ENCODE measurements at places on chromosomes 2 and 18.
A peak's percentile ranks its signal among the peaks of the same experiment; 100 is the strongest.

DNA sequence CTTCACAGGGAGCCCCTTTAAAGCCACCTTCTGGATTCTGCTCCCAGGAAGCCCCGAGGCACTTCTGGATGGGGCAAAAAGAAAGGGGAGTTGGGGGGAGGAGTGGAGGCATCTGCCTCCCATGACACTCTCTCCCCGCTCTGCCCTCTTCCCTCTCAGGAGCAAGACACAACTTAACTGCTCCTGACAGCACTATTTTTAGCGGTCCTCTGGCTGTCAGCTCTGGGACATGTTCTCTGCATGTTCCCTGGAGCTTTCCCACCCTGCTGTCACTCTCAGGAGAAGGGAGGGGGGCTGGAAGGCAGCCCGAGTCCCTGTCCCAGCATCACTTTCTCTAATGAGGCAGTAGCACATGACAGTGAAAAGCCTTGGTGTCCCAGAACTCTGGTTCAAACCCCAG lies 32.3 kb downstream of the PLB1 start:
- DNase-seq = no peak

- DNase-seq = no peak
Measured at GRCh38 chr2:208320686-208321085, 54.6 kb downstream of the PIKFYVE start.

- no peak for DNase-seq
Measured at GRCh38 chr2:47405757-47406156, 2.8 kb downstream of the MSH2 start.

DNA sequence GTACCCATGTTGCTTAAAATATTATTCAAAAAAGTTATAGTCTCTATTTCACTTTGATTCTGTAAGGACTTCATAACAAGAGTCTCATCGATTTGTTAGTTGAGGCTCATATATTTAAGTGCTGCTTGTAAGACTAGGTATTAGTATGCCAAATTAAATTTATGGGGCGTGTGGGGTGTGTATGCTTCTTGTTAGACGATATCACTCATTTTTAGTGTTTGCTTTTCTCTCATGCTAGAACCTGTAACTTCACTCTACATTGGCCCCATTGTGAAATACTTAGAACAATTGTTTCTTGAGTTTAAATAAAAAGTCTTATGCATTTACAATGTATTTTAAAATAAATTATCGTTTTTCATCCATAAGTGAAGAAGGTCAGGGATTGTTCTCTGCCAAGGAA lies 63.6 kb downstream of the CTNNA2 start:
- no peak for DNase-seq

DNA sequence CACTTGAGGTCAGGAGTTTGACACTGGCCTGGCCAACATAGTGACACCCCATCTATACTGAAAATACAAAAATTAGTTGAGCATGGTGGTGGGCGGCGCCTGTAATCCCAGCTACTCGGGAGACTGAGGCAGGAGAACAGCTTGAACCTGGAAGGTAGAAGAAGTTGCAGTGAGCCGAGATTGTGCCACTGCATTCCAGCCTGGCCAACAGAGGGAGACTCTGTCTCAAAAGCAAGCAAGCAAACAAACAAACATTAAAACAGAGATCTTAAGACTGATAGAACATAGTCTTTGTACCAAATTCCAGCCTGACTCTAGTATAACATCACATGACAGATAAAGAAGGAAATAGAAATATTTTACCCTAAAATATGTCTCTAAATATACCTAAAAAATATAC lies 168.1 kb downstream of the PTPRM start:
- no peak for DNase-seq

- DNase-seq = no peak
Measured at GRCh38 chr18:57014772-57015413, 132.0 kb upstream of the BOD1L2 start.

- DNase-seq = no peak
Measured at GRCh38 chr2:130389358-130389757, 33.5 kb downstream of the PTPN18 start.

- no peak for DNase-seq
Measured at GRCh38 chr2:210727549-210727948, 171.2 kb downstream of the CPS1 start.

- no peak for DNase-seq
Measured at GRCh38 chr2:169480079-169480465, 778 bp downstream of the BBS5 start.

GRCh38 chr2:139142252-139142880 lies 362.2 kb upstream of the NXPH2 start:
- no peak for DNase-seq

DNA sequence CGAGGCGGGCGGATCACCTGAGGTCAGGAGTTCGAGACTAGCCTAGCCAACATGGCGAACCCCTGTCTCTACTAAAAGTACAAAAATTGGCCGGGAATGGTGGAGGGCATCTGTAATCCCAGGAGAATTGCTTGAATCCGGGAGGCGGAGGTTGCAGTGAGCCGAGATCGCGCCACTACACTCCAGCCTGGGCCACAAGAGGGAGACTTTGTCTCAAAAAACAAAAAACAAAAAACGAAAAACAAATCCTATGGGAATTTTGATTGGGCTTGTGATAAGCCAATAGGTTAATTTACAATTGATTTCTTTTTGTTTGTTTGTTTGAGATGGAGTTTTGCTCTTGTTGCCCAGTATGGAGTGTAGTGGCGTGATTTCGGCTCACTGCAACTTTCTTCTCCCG lies 24.2 kb upstream of the TOGARAM2 start:
- DNase-seq = peak; percentile 37

GRCh38 chr2:15069149-15069548 lies 436.6 kb downstream of the LRATD1 start:
- DNase-seq = no peak

DNA sequence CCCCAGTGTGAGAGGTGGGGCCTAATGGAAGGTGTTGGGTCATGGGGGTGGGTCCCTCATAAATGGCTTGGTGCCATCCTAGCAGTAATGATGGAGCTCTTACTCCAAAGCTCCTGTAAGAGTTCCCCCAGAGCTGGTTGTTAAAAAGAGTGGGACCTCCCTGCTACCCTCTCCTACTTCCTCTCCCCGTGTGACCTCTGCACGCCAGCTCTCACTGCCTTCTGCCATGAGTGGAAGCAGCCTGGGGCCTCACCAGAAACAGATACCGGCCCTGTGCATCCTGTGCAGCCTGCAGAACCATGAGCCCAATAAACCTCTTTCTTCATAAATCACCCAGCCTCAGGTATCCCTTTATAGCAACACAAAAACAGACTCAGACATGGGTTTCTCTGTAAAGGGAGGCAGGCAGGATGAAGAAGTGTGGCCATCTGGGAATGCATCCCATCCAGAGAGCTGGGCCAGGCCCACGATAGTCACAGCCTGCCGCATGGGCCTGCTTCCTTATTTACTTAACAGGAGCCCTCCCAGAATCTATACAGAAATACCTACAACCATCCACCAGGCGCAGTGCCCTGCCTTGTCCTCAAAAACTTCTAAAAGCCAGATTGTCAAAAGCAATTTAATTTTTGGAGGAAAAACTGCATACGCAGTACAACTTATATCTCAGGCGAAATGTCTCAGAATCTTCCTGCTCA lies 7.5 kb downstream of the PRLH start:
- no peak for DNase-seq

GRCh38 chr18:57624988-57625387 lies 3.4 kb upstream of the NARS1 start:
- no peak for DNase-seq

- DNase-seq = no peak
Measured at GRCh38 chr2:99710721-99711120, 220.9 kb upstream of the REV1 start.

- peak; percentile 82 for DNase-seq
Measured at GRCh38 chr2:29314816-29315571, 199.8 kb downstream of the CLIP4 start.

DNA sequence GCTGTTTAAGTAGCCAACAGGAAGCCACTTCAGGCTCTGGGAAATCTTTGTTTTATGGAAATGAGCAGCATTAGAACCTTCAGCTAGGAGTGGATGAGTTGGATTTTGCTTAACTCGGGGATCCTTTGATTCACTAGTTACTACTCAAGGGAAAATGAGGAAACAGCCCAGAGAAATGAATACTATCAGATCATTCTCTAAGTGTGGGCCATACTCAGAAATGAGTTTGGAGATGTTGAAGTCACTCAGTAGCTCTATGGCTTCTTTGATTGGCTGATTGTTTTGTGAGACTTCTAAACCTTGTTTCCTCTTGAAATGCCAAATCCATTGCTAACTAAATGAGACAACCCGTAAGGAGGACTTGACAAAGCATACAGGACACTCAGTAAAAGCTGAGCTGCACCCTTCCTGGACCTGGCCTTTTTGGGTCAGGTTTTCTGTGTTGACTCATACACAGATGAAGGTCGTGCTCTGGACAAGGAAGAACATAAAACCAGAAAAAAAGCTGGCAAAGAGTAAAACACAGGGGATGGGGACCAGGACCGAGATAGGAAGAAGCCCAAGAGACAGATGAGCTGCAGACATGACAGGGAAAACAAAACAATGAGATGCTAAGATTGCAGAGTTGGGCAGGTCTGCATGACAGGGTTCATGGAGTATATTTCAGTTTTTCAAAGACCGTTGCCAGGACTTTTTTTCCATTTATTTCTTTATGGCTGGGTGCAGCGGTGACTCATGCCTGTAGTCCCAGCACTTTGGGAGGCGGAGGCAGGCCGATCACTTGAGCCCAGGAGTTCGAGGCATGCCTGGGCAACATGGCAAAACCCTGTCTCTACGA lies 41.6 kb downstream of the INO80C start:
- no peak for DNase-seq
